NCI-H1930 (cell line): ENCODE measurements at places on chromosomes 11 and 22.

- DNase-seq, result no peak
Observed at GRCh38 chr11:63761931-63762653, 6.5 kb downstream of the ZFTA start.

- DNase-seq, result no peak
Observed at GRCh38 chr11:34327804-34328631, 29.8 kb downstream of the ABTB2 start.

GRCh38 chr11:30479899-30480298 lies 106.3 kb downstream of the MPPED2 start:
- no peak for DNase-seq

DNA sequence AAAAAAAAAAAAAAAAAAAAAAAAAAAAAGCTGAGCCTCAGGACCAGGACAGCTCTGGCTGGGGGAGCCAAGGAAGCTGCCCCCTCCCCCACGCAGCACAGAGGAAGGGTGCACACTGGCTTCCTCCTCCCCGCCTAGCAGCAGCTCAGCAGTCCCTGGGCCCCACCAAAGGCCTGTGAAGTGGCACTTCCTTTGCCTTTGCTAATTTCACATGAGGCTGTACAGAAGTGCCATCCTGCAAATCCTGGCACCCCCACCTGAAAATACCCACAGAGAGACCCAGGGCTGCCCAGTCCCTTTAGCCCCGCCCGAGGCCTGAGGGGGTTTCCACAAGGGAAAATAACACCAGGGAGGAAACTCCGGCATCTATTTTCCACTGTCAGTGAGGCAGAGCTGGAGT lies 3.9 kb downstream of the RHOG start:
- no peak for DNase-seq

GRCh38 chr11:9574622-9575259 lies 1.3 kb downstream of the WEE1 start:
- DNase-seq, result no peak

DNA sequence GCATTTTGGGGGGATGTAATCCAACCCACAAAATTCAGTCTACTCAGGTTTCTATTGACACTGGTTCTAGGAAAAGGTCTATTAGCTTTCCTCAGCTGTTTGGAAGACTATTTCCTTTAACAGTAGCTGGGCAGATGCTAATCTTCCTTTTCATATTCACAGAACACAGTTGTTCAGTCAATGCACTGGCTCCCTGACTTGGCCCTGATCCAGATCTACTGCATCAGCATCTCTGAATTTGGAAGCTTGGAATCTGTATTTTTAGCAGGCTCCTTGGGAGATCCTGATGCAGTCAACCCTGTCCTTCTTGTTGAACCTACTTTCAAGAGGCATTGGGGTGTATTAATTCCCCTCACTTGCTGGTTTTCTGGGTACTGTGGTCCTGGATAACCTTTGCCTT lies 6.3 kb downstream of the HTATIP2 start:
- DNase-seq, result no peak

DNA sequence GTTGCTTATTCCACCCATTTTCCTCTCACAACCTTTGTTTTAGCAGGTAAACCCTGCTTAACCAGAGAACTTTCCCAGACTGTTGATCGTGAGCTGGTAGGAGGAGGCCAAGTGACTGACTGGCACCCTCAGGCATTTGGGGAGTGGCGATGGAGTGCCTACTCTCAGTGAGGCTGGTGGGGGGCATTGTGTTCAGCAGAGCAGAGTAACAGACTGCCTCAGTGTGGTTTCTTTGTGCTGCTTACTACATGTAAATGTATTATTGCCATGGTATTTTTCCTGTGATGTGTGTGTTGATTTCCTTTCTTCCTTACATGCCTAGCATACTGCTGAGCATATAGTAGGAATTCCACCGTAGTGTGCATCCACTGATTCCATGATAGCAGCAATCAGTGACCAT lies 2.6 kb downstream of the MARK2 start:
- no peak for DNase-seq

- DNase-seq, result no peak
Observed at GRCh38 chr11:2794968-2795322, 90.6 kb downstream of the CDKN1C start.

GRCh38 chr11:118673361-118674081 lies 5.9 kb downstream of the TREH start:
- DNase-seq, result no peak

DNA sequence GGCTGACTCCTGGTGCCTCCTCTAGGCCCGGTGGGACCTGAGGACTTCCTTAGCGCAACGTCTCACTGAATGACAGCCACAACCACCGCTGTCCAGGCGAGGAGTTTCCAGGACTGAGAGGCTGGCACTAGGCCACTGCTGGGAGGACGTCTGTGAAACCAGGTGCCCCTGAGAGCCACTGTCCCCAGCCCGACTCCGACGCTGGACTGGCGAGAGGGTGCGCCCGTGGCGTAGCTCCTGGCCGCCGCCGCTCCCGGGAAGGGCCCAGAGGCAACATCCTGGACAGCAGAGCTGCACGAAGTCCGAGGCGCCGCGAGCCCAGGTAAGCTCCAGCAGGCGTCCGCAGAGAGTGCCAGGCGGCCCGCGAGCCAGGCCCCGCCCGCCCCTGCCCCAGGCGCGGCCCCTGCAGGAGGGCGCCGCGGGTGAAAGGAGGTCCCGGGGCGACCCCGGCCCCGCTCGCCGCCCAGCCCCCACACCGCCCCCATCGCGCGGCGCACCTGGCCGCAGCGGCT lies 525 bp downstream of the DGCR2 start:
- DNase-seq, result no peak

- DNase-seq, result no peak
Observed at GRCh38 chr22:24437091-24437490, 9.7 kb downstream of the ADORA2A start.

GRCh38 chr11:30125456-30125855 lies 105.4 kb upstream of the FSHB start:
- no peak for DNase-seq
